Aorta (tissue), 5 donors: ENCODE measurements at places on chromosomes 7 and 10. TPM values are rescaled to one million over a fixed set of nuclear protein-coding genes. Genes with fewer than 3 reads are reported as not detected.

DNA sequence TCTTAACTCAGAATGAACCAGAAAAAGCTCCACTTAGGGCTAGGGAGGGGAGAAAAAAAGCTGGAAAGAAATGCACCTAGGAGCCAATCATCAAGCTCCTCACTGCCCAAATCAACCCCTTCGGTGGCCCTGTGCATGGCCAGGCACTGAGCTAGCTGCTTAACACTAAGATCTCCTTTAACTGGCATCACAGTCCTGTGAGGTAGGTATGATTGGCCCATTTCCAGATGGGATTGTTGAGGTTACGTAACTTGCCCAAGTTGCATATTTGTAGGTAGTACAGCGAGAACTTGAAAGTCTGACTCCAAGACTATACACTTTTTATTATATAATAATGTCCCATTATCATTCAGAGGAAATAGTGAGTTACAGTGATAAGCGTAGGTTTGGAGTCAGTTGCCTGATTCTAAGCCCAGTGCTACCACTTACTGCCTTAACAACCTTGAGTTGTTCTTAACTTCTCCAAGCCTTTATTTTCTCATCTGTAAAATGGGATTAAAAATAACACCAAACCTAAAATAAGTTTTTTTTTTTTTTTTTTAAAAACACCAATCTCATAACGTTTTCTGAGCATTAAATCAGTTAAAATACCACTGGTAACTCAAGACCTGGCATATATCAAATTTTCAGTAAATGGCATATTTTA lies 37.2 kb upstream of the ACSL5 start:
- no peaks in the 10 kb centered on the region for H3K27me3 ChIP-seq
- no peak overlapping the region for H3K27ac ChIP-seq
- H3K4me3 ChIP-seq, result no peak overlapping the region
- no peaks in the 10 kb centered on the region for H3K4me1 ChIP-seq

The TLX1 gene
- total RNA-seq, result not detected

The METTL27 gene
- 1.3 TPM for total RNA-seq

The PSD gene
- 0.16 TPM for total RNA-seq

GRCh38 chr7:122166740-122167139 lies 22.7 kb upstream of the AASS start:
- no peaks in the 10 kb centered on the region for H3K27me3 ChIP-seq
- no peaks in the 10 kb centered on the region for H3K4me1 ChIP-seq
- no peak overlapping the region for H3K27ac ChIP-seq
- no peaks in the 10 kb centered on the region for H3K36me3 ChIP-seq
- no peak overlapping the region for H3K4me3 ChIP-seq
- no peak for DNase-seq

DNA sequence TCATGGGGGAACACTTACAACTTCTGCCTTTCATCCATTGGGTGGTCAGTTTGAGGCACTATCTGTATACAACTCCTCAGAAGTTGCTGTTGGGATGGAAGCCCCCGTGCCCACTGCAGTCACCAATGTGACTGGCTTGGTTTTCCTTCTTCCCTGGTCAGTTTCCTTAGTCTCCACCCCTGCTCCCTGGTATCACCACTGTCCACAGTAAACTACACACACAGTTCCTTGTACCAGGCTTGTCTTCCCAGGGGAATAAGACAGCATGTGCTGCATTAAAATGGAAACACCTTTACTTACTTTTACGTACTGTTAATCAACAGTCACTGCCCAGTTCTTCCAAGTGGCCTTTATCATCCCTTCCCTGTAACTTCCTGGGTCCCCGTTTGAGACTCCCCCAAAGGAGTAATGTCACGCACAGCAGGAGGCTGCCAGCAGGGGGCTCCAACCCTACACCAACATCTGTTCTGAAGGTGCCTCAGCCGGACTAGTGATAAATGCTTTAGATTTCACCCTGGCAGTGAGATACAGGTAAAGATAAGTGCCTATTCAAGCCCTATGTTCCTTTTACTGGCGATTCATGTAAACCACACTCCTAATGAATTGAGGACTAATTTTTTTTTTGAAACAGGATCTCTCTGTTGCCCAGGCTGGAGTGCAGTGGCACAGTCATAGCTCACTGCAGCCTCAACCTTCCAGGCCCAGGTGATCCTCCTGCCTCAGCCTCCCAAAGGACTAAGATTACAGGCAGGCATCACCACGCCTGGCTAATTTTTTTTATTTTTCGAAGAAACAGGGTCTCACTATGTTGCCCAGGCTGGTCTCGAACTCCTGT lies 45.3 kb upstream of the PIK3AP1 start:
- no peak overlapping the region for H3K4me3 ChIP-seq
- peak; percentile 86 for DNase-seq
- no peaks in the 10 kb centered on the region for H3K4me1 ChIP-seq

DNA sequence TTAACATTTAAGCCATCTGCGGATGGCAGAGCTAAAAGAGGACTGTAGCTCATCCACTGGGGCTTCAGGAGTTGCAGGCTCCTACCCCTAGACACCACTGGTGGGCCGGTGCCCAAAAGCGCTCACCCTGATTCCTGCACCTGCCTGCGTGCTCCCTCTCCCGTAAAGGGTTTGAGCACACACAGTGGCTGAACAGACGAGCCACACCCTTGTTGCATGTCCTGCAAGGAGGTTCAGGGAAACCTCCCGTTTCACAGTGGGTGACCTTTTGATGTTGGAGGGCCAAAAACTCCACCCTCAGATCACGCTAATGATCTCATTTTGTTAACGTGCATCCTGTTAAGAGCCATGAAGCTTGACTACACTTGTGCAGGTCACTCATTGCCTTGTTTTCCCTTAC lies 37.9 kb downstream of the SYPL1 start:
- H3K36me3 ChIP-seq, result no peaks in the 10 kb centered on the region
- no peaks in the 10 kb centered on the region for H3K4me1 ChIP-seq
- H3K27me3 ChIP-seq, result no peaks in the 10 kb centered on the region
- no peak overlapping the region for H3K27ac ChIP-seq
- H3K4me3 ChIP-seq, result no peak overlapping the region
- no peak for DNase-seq

DNA sequence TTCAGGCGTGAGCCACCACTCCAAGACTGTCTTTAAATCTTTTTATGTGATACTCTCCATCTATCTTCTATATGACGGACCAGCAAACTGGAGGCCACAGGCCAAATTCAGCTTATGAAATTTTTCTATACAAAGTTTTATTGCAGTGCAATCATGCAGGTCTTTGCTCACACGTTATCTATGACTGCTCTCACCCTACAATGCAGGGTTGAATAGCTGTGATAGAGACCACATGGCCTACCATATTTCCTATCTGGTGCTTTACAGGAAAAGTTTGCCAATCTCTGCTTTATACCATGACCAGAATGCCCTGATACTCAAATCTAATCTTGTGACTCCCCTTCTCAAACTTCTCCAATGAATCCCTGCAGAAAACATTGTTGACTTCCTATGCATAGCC lies 89.5 kb upstream of the ACBD5 start:
- no peaks in the 10 kb centered on the region for H3K27me3 ChIP-seq
- no peak overlapping the region for H3K27ac ChIP-seq
- no peaks in the 10 kb centered on the region for H3K36me3 ChIP-seq
- no peak overlapping the region for H3K4me3 ChIP-seq
- no peak for DNase-seq

The PTF1A gene
- total RNA-seq, result not detected

- H3K27me3 ChIP-seq, result no peaks in the 10 kb centered on the region
- H3K36me3 ChIP-seq, result no peaks in the 10 kb centered on the region
- H3K4me3 ChIP-seq, result no peak overlapping the region
- no peak for DNase-seq
- no peak overlapping the region for H3K27ac ChIP-seq
These were observed 94.7 kb downstream of the OSBPL3 start for GRCh38 chr7:24885305-24885704.

DNA sequence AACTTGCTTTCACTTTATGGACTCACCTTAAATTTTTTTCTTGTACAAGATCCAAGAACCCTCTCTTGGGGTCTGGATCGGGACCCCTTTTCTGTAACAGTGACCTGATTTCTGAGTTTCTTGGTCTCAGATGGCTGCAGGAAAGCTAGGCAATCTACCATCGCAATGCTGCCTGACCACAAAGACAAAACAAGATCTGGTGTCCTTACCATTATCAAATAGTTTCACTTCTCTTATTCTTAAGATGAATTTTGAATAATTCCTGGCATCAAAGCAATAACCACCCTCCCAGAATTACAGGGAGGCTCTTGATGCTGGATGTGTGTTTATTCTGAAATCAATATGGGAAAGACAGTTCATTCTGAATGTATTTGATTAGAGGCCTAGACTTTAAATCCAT lies 77.4 kb upstream of the FRMD4A start:
- no peaks in the 10 kb centered on the region for H3K4me1 ChIP-seq
- H3K4me3 ChIP-seq, result no peak overlapping the region
- no peaks in the 10 kb centered on the region for H3K36me3 ChIP-seq

The NEUROG3 gene
- total RNA-seq, result not detected

The LRRN3 gene
- total RNA-seq, result 0.62 TPM

The CYP3A4 gene
- total RNA-seq, result not detected

DNA sequence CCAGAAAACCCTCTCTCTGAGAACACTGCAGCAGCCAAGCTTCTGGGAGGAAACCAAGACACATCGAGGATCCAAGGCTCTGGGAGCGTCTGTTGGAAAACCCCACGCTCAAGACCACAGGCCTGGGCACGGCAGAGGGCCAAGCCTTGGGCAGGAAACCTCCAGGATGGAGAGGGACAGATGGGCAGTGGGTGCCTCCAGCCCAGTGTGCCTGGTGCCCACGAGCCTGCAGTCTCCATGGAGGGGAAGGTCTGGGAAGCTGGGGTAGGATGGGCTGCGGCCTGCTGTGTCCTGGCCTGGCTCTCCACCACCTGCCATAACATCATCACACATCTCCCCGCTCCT lies 96.1 kb downstream of the FAM53B start:
- H3K27me3 ChIP-seq, result no peaks in the 10 kb centered on the region
- H3K36me3 ChIP-seq, result no peaks in the 10 kb centered on the region
- no peak overlapping the region for H3K27ac ChIP-seq
- no peaks in the 10 kb centered on the region for H3K4me1 ChIP-seq

- no peak for DNase-seq
- H3K4me1 ChIP-seq, result no peaks in the 10 kb centered on the region
- H3K27ac ChIP-seq, result no peak overlapping the region
These were observed 13.0 kb downstream of the AOAH start for GRCh38 chr7:36711256-36711655.

The SUN3 gene
- total RNA-seq, result not detected

- H3K27ac ChIP-seq, result no peak overlapping the region
- H3K4me1 ChIP-seq, result no peaks in the 10 kb centered on the region
- no peak for DNase-seq
- H3K4me3 ChIP-seq, result no peak overlapping the region
These were observed 39.9 kb upstream of the BNIP3 start for GRCh38 chr10:132021504-132022143.

DNA sequence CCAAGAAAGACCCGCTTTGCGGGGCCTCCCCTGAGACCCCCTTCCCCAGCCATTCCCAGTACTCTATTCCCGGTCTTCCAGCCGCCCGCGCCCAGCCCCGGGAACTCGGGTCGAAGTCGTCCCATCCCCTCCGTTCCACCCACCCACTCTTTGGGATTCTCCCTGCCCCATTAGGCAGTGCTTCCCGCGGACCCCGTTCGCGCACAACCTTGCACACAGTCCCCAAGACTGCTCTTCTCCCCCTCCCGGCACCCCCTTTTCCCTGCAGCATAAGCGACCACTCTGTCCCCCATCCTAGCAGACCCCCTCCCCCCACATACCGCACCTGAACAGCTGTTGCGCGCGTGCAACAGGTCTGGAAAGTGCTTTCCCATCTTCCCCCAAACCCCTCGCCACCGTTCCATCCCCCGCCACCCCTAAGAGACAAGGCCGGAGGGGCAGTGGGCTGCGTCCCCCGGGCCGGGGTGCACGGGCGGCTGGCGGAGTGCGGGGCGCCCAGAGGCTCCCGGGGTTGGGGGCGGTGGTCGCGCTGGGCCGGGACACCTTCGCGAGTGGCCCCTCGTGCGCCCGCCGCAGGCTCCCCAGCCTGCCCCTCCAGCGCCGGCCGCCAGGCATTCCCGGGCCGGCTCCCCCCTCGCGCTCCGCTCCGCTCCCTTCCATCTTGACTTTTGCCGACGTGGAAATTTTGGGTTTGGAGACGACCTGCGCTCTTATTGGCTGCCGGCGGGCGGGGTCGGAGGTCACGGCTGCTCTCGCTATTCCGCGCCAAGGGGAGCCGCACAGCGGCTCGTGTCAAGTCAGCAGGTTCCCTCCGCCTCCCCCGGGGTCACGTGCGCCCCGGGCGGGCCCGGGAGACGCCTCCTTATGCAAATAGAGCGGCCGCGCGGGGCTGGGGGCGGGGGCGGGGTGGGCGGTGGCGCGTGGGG lies 201.2 kb upstream of the NFE2L3 start:
- peak overlapping the region; percentile 93 for H3K4me3 ChIP-seq
- no peaks in the 10 kb centered on the region for H3K36me3 ChIP-seq
- no peaks in the 10 kb centered on the region for H3K4me1 ChIP-seq
- H3K27ac ChIP-seq, result no peak overlapping the region
- DNase-seq, result peak; percentile 93

- H3K27ac ChIP-seq, result no peak overlapping the region
- no peaks in the 10 kb centered on the region for H3K27me3 ChIP-seq
- no peak for DNase-seq
- H3K4me3 ChIP-seq, result no peak overlapping the region
These were observed 192.3 kb upstream of the PITRM1 start for GRCh38 chr10:3364768-3365480.

GRCh38 chr7:110944966-110945644 lies 145.8 kb upstream of the LRRN3 start:
- H3K27ac ChIP-seq, result no peak overlapping the region
- H3K4me1 ChIP-seq, result peaks cover 8% of the 10 kb centered on the region
- no peaks in the 10 kb centered on the region for H3K27me3 ChIP-seq
- no peak for DNase-seq
- no peaks in the 10 kb centered on the region for H3K36me3 ChIP-seq
- H3K4me3 ChIP-seq, result no peak overlapping the region

GRCh38 chr10:75655791-75656451 lies 224.5 kb downstream of the LRMDA start:
- H3K27me3 ChIP-seq, result no peaks in the 10 kb centered on the region
- peaks cover 7% of the 10 kb centered on the region for H3K4me1 ChIP-seq
- H3K4me3 ChIP-seq, result no peak overlapping the region
- H3K27ac ChIP-seq, result no peak overlapping the region

DNA sequence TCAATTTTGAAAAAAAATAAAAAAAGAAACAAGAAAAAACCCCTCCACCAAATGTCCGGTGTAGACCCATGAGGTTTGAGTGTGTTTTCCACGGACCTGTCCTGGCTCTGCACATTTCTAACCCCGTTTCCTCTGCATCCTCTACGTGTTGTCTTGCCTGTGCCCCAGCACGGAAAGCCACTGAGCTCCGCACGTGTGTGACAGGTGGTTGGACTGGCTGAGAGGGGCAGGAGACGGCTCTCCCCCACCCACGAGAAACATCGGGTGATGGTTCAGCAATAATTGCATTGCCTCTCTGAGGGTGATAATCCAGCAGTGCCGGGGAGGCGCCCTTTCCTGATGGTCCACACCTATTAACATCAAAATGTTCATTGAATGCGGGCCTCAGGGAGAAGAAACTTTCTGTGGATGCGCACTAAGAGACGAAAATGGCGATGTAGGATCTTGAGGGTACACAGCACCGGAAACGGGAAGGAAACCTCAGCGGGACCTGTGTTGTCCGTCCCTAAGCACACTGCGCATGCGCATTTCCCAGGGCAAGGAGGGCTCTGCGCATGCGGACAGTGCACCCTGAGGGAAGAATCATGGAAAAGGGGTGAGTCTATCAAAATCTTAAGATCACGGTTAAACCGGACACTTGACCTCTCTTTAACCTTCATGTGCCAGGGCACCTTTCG lies 470.1 kb upstream of the ADARB2 start:
- H3K4me1 ChIP-seq, result no peaks in the 10 kb centered on the region
- DNase-seq, result no peak
- no peaks in the 10 kb centered on the region for H3K27me3 ChIP-seq
- H3K36me3 ChIP-seq, result no peaks in the 10 kb centered on the region

The MRLN gene
- total RNA-seq, result not detected

GRCh38 chr7:102396710-102397019 lies 502 bp downstream of the PRKRIP1 start:
- no peaks in the 10 kb centered on the region for H3K4me1 ChIP-seq
- no peaks in the 10 kb centered on the region for H3K36me3 ChIP-seq
- peak overlapping the region; percentile 53 for H3K4me3 ChIP-seq
- peak overlapping the region; percentile 41 for H3K27ac ChIP-seq
- no peaks in the 10 kb centered on the region for H3K27me3 ChIP-seq
